GM12865 (cell line): ENCODE measurements at places on chromosomes 12 and 14.
A peak's percentile ranks its signal among the peaks of the same experiment; 100 is the strongest.

- no peak for DNase-seq
These were observed 15.1 kb downstream of the NDUFA9 start for GRCh38 chr12:4663971-4664505.

GRCh38 chr12:56759263-56759908 is 3.7 kb upstream of the HSD17B6 start:
- no peak for DNase-seq

GRCh38 chr14:23639048-23639890 is 3.1 kb downstream of the DHRS2 start:
- DNase-seq: no peak

GRCh38 chr12:113555226-113555625 is 83.6 kb upstream of the LHX5 start:
- DNase-seq: no peak

DNA sequence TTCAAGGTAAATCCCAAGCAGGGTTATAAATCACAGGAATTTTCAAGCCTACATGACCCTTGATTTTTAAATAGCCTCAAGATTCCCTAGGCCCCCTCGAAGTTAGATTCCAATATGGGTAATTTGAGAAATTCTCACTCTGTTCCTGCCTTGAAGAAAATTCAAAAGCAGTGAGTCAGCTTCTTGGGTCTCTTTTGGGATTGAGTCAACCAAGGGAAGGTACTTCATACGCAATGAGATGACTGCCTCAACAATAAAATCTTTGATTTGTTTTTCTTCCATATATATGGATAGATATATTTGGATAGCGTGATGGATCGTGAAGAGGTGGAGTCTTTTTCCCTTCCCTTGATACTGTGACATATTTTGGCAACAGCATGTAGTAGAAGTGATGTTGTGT is 180.4 kb upstream of the ATP2B1 start:
- no peak for DNase-seq

GRCh38 chr12:52324153-52324444 is 2.9 kb upstream of the KRT83 start:
- DNase-seq: no peak

- no peak for DNase-seq
These were observed 79.1 kb upstream of the ATP2B1 start for GRCh38 chr12:89787763-89788162.

GRCh38 chr12:53324113-53324778 is 2.8 kb upstream of the AAAS start:
- peak; percentile 77 for DNase-seq

- DNase-seq: no peak
These were observed 15.5 kb downstream of the CPSF6 start for GRCh38 chr12:69254862-69255261.

GRCh38 chr14:67666750-67667449 is 7.5 kb downstream of the VTI1B start:
- peak; percentile 71 for DNase-seq

GRCh38 chr12:5488626-5488955 is 56.7 kb downstream of the NTF3 start:
- DNase-seq: no peak

DNA sequence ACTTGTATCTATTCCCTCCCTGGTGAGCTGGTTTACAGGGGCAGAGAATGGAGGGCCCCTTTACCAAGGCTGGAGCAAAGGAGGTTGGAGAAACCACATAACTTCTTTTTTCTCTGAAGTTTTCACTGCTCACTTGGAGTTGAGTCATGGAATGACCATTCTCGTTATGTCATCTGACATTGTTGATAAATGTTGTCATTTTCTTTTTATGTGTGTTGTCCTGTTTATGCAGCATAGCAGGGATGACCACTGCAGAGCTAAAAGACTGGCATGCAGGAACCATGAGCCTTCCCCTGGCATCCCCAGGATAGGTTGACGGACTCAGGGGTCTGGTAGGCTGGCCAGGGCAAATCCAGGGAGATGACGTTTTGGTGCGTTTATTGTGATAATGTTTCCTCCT is 256.8 kb upstream of the DDHD1 start:
- no peak for DNase-seq
